ENCODE measurements at places on chromosomes 13 and 19.
A peak's percentile ranks its signal among the peaks of the same experiment; 100 is the strongest.

GRCh38 chr19:38375098-38375493 is 725 bp downstream of the PSMD8 start:
- DNase-seq = no peak

DNA sequence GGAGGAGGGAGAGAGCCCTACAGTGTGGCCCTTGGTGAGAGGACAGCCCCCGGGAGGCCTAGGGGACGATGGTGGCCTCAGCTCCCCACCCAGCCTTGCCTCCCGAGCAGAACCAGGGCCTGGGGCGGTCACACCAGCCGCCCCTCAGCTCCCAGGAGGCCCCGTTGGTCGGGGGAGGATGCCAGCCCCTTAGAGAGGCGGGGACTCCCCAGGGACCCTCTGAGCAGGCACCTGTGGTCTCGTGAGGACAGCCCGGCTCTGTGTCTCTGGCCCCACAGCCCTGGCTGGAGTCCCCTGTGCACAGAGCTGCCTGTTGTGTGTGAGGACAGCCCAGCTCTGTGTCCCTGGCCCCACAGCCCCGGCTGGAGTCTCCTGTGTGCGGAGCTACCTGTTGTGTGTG is 158.8 kb downstream of the KDM4B start:
- no peak for DNase-seq

GRCh38 chr13:70616847-70617246 is 508.6 kb upstream of the KLHL1 start:
- no peak for DNase-seq

- DNase-seq = peak; percentile 71
Observed at GRCh38 chr13:90717451-90717936, 630.0 kb upstream of the MIR17HG start.

DNA sequence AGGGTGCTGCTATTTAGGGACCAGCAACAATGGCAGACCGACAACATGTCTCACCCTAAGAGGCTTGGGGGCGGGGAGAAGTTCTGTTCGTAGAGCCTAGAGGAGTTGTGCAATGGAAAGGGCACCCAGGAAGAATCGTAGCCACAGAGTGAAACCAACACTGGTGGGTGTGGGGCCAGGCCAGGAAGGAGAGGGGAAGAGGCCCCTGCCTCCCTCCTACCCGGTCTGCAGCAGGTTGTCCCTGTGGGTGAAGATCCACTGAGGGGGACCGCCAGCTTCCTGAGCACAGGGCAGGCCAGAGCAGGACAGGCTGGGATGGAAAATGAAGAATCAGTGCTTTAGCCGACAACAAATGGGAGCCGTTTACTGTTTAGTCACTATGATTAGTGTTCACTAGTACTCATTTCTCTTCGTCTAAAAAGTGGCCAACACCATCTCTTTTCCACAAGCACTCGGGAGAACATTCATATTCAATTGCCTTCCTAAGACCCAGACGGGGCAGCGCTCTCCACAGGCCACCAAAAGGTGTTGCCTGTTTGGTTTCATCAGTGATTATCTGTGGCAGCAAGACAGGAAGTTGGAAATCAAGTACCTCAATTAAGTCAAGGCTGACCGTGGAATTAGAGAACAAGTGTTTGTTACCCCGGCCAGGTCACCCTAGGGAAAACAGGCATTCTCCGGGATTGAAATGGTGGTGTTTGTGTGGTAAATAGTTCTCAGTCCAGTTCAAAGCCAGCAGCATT is 1.1 kb upstream of the ATP11A start:
- DNase-seq = no peak

- DNase-seq = no peak
Observed at GRCh38 chr13:23644527-23645138, 74.4 kb downstream of the TNFRSF19 start.

- DNase-seq = no peak
Observed at GRCh38 chr19:55084416-55084815, 8.7 kb downstream of the EPS8L1 start.

- DNase-seq = no peak
Observed at GRCh38 chr19:48663667-48664066, 9.2 kb downstream of the NTN5 start.

DNA sequence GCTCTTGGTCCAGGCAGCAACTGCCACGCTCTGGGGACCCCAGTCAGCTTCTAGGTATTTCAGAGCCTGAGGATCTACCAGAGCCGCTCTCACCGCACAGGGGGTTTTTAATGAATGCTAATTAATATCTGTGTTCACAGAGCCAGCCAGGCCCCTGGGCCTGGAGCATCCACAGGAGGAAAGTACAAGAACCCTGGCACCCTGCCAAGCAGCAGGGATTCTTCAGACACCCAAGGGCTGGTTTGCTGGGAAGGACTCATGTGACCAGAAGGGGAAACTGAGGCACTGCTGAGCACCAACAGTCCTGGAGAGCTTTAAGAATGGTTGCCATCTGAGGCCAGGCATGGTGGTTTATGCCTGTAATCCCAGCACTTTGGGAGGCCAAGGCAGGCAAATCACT is 38.0 kb upstream of the ADGRE5 start:
- DNase-seq = no peak

- no peak for DNase-seq
Observed at GRCh38 chr19:55640043-55640576, 692 bp upstream of the ZNF580 start.

Data from GM04504 (cell line).